Peyer's patch (tissue), 4 donors: ENCODE measurements at places on chromosomes 4 and X. TPM values are rescaled to one million over a fixed set of nuclear protein-coding genes. Genes with fewer than 3 reads are reported as not detected.

Gene MAD2L1
- 1.1 TPM for total RNA-seq

Gene ATP2B3
- not detected for total RNA-seq

Gene NXF2B
- not detected for total RNA-seq

Gene CRMP1
- 5.8 TPM for total RNA-seq

Gene TRIM61
- total RNA-seq, result 0.53 TPM

Gene NAP1L3
- 0.57 TPM for total RNA-seq

DNA sequence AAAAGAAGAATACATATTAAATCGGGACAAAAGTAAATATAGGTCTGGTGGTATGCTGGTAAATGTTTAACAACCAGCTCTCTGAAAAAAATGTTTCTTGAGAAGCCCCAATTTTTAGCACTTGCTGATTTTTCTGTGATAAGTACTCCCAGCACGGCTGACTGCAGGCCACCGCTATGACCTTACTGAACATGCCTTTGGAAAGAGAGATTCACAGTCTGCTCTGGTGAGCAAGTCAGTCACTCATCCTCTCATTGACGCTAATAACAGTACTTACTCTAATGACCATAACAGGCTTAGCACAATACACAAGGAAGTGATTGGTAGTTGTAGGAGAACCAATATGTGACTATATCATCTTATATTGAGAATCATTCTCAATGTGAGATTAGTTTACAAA is 98.9 kb upstream of the BLTP1 start:
- no peak for DNase-seq

- DNase-seq, result no peak
Observed at GRCh38 chr4:67103001-67103747, 442.1 kb downstream of the CENPC start.

GRCh38 chr4:79695848-79696247 is 287.8 kb upstream of the GK2 start:
- DNase-seq, result no peak

DNA sequence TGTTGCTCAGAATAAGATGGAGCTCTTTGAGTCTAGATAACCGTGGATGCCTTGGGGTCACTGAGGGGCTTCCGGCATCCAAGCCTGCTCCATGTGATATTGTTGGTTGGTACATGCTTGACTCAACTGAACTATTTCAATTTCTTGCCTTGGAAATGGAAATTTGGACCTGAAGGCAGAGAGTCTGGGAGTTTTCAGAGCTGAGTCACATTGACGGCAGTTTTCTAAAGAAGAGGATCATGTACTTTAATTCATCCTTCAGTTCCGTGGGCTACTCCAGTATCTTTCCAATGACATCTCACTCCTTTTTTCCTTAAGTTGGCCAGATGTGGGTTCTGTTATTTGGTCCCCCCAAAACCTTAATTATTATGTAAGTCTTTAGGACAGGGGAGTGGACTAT is 100.5 kb downstream of the MFAP3L start:
- no peak for DNase-seq

DNA sequence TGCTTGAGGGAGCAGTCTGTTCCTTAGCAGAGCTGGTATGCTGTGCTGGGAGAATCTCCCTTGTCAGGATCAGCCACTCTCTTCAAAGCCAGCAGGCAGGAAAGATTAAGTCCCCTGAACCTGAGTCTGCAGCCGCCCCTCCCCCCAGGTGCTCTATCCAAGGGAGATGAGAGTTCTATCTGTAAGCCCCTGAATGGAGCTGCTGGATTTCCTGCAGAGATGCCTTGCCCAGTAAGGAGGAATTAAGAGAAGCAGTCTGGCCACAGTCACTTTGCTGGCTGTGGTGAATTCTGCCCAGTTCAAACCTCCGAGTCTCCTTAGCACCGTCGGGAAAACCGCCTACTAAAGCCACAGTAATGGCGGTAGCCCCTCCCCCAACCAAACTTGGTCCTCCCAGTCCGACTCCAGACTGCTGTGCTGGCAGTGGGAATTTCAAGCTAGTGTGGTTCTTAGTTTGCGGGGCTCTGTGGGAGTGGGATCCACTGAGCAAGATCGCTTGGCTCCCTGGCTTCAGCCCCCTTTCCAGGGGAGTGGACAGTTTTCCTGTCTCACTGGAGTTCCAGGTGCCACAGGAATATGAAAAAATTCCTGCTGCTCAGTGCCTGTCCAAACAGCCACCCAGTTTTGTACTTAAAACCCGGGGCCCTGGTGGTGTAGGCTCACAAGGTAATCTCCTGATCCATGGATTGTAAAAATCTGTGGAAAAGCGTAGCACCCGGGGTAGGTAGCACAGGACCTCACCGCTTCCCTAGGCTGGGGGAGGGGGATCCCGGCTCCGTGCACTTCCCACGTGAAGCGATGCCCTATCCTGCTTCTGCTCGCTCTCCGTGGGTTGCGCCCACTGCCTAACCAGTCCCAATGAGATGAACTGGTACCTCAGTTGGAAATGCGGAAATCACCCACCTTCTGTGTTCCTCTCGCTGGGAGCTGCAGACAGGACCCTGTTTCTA is 38.0 kb downstream of the RAB28 start:
- no peak for DNase-seq

GRCh38 chr4:5774416-5775036 is 63.5 kb downstream of the EVC start:
- no peak for DNase-seq

DNA sequence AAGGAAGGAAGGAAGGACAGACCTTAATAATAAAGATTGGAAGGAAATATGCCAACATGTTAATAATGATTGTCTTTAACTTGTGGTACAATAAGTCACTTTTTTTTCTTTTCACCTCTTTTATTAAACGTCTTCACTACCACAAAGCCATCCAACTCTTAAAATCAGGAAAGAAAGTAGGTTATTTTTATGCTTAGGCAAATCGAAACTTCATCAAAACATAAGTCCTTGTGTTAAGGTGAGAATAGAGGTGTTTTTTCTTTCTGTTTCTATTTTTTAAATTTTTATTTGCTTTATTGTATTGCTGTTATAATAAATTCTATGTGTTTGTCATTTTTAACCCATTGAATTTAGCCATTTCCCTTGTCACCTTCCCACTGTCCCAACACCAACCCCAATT is 26.5 kb downstream of the BLOC1S4 start:
- DNase-seq, result no peak

- DNase-seq, result no peak
Observed at GRCh38 chr4:40406340-40406739, 71.2 kb downstream of the CHRNA9 start.

DNA sequence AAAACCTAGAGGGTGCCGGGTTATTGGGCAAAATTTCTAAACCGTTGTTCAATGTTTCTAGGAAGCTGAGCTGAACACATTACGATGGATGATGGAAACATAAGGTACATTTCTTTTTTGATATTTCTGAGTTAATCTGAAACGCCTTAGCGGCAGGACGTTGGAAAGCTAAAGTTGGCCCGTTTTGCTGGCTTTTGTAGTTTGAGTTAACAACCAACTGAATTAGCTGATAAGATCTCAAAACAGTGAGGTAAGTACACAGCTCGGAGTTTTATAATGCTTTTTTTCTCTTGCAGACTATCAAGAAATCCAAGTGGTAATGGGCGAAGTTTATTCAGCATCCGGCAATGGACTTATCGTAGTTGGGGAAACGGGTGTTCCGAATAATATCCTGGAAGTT is 73.5 kb downstream of the PRSS12 start:
- DNase-seq, result no peak

GRCh38 chr4:181608181-181608580 is 635.0 kb upstream of the TENM3 start:
- no peak for DNase-seq

GRCh38 chrX:151099001-151099400 is 77.4 kb upstream of the GPR50 start:
- DNase-seq, result no peak

GRCh38 chr4:38306482-38307071 is 346.4 kb downstream of the PTTG2 start:
- DNase-seq, result no peak

GRCh38 chr4:182189103-182189878 is 53.9 kb upstream of the TENM3 start:
- DNase-seq, result no peak
